Amniotic stem cell (primary cell): ENCODE measurements at places on chromosomes 11 and 22.

DNA sequence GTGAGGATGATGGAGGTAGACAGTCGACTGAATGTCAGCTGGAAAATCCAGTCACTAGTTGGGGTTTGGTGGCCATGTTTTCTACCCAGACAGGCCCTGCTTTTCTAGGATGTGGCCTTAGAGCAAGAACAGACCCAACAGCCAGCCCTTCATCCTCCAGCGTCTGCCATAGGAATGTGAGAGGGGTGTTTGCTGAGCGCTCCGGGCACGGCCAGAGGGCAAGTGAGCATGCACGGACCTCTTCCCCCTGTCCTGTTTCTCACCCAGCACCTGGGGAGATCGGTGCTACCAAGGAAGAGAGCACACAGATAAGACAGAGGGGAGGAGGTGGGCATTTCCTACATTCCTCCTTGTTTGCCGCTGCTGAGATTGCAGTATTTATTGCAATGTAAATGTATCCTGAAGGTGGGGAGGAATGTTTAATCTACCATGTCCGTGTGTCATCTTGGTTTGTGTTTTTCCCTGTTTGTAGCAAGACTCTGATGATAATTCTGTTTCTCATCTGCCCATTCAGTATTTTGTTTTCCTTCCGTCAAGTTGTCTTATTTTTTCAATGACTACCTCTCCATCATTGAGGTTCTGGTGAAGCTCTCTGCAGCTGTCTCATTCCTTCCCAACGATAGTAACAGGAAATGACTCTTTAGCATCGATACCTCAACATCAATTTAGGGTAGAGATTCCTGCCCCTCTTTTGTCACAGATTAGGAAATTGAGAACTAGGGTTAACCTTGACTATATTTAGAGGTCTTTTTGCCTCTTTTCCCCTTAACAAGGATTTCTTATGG lies 4.9 kb upstream of the ATF4 start:
- no peak for DNase-seq

DNA sequence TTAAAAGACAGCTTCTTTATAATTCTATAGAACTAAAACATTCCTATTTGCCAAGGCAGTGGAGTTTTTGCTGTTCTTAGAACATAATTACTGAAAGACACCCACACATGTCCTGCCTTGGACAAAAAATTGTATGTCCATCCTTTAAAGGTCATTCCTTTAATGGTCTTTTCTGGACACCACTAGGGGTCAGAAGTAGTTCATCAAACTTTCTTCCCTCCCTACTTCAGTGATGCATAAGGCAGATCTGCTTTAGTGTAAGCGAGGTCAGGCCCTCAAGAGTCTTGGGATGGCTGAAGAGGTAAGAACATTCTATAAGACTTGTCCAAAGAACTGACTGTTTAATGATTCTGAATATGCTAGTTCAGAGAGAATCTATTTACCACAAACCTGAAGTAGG lies 4.3 kb upstream of the OR51V1 start:
- DNase-seq: peak; percentile 46

GRCh38 chr11:61406067-61406466 lies 13.7 kb downstream of the TMEM216 start:
- DNase-seq: no peak

- no peak for DNase-seq
Observed at GRCh38 chr22:20002128-20002527, 14.5 kb downstream of the ARVCF start.

- DNase-seq: no peak
Observed at GRCh38 chr11:110158317-110159200, 65.4 kb downstream of the ZC3H12C start.
